T-helper 2 cell (primary cell): ENCODE measurements at places on chromosomes 16 and 17.

DNA sequence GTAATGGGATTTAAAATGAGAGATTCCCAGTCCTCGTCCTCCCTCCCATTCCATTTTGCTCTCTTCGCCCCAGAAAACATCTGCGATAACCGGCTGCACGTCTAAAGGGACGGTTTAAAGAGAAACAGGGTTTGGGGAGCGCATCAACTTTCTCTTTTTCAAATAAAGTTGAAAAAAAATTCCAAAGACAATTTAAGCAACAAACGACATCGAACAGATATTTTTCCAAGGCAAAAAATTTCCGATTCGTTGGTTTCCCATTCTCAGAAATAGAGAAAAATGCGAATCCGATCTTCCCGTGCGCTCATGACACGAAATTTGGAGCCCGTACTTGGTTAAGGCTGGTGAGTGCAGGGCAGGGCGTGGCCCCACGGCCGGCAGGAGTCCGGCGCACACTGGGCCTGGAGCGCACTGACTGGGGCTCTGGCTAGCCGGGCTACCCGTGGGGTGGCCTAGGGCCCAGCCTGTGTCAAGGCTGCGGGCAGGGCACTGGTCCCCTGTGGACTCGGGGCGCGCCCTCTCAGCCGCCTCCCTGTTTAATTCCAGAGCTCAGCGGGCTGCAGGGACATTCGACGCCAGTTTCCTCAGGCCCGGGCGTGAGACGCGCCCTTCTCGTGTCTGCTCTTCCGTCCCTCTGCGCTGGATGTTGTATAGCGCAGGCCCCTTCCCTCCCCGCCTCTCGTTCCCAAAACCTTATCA, 17.9 kb upstream of the ZFHX3 start:
- DNase-seq, result no peak

DNA sequence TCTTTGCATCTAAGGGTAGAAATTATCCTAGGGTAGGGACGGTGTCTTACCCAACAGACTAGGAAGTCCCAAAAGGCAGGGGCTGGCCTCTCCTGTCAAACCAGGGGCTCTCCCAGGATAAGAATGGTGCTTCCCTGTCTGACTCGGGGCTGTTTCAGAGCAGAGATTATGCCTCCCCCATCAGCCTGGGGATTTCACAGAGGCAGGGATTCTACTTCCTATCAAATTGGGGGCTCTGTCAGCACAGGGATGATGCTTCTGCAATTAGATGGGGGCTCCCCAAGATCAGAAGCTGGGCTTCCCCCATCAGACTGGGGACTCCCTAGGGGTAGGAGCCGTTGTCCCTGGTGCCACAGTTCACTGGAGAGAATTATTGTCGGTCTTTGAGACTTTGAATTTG, 2.3 kb downstream of the NXPH3 start:
- no peak for DNase-seq

DNA sequence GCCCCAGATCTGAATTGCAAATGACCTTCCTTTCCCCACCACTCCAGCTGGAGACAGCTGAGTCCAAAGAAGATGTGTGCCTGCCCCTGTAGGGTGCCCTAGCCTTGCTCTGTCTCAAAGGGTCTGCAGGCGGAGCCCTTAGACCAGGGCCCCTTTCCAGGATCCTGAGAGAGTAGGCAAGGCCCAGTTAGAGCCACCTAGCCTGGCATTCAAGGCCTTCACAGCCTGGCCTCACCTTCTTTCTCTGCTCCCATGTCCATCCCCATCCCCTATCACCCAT, 66.6 kb upstream of the LHX1 start:
- no peak for DNase-seq

DNA sequence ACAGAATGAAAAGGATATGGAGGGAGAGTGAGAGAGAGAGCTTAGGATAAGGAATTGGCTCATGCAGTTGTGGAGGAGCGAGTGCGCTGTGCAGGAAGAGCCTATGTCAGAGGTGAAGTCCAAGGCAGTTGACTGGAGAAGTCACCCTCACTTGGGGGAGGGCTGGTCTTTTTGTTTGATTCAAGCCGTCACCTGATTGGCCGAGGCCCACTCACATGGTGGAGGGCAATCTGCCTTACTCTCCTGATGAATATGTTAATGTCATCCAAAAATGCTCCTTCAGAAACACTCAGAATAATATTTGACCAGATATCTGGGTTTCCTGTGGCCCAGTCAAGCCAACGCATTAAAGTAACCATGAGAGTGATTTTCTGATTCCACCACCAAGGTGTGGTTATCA, 131.7 kb downstream of the KATNIP start:
- no peak for DNase-seq

GRCh38 chr17:65121916-65122806, 15.0 kb upstream of the RGS9 start:
- DNase-seq, result no peak

GRCh38 chr17:75295201-75296158, 6.2 kb upstream of the SLC25A19 start:
- no peak for DNase-seq

GRCh38 chr16:63890081-63890480, 1231.8 kb downstream of the CDH11 start:
- DNase-seq, result no peak

GRCh38 chr16:57648581-57649442, 19.3 kb upstream of the ADGRG3 start:
- DNase-seq, result peak; percentile 69

GRCh38 chr16:83517398-83517797, 290.4 kb upstream of the HSBP1 start:
- DNase-seq, result no peak

DNA sequence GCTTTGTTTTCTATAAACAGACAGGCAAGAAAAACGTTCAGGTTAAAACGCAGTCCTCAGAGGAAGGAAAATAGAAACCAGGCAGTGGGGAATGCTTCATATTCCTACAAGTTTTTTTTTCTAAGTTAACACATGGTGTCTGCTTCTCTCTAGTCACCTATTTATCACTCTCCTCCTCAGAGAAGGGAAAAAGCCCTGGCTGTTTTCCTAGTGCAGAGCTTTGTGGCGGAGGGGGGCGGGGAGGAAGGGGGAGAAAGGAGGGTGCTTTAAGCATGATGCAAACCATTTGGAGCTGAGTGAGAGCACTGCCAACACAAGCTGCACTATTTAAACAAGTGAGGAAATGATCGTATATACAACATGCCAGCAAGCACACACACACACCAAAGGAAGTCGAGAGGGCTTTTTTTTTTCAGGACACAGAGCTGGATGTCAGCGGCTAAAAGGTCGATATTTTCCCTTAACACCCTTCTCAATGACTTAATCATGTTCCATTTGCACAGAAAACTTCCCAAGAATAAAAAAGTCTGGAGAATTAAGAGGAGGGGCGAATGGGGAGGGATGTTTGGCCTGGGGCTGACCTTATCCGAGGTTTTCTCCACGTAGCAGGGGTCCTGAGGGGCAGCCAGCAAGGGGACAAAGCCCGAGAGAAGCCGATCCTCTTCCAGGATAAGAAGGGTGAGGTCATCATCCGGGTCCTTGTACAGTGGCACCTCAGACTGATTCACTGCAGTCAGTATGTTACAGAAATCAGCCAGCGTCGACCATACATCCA, 117.4 kb downstream of the HIC1 start:
- DNase-seq, result no peak

- DNase-seq, result no peak
These were observed 5.7 kb upstream of the NME1 start for GRCh38 chr17:51147650-51148049.

DNA sequence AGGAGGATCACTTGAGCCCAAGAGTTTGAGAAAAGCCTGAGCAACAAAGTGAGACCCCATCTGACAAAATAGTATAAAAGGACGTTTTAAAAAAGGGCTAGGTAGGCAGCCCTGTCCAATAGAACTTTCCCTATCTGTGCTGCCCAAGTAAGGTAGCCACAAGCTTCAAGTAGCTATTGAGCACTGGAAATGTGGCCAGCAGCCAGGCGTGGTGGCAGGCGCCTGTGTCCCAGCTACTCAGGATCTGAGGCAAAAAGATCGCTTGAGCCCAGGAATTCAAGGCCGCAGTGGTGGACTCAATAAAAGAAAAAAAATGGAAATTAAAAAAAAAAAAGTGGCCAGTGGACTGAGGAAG, 1.5 kb upstream of the NQO1 start:
- DNase-seq, result no peak

DNA sequence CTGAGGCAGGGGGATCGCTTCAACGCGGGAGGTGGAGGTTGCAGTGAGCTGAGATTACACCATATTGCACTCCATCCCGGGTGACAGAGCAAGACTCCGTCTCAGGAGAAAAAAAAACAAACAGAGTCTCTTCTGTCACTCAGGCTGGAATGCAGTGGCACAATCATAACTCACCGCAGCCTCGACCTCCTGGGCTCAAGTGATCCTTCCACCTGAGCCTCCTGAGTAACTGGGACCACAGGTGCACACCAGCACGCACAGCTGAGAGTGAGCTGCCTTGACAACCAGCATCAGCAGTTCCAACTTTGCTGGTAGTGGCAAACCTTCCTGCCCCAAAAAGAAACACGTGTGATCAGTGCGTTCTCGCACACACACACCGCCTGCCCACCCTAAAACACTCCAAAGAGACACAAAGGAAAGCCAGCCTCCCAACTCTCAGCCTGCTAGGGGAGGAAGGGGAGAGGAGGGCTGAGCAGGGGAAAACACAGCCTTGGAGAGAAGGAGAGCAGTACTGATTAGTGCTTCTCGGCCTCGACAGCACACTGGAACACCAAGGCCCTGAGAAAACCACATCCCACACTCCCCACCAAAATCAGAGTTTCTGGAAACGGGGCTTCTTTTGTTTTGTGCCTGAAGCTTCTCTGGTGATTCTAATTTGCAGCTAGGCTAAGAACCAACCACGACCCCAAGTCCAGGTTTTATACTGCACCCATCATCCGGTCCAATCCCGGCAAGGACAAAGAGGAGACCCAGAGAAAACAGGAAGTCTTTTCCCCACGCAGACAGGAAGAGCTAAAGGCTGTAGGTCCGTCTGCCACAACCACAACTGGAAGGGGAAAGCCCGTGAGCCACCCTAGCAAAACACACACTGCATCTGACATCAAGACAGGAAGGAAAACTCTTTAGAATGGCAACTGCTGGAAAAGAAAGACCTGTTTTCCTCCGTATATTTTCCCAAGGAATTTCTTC, 28.8 kb downstream of the ZCCHC14 start:
- no peak for DNase-seq

- peak; percentile 96 for DNase-seq
These were observed 141.1 kb downstream of the CCDC182 start for GRCh38 chr17:57603978-57604377.

- no peak for DNase-seq
These were observed 145.6 kb downstream of the TMEM132E start for GRCh38 chr17:34725008-34725407.

DNA sequence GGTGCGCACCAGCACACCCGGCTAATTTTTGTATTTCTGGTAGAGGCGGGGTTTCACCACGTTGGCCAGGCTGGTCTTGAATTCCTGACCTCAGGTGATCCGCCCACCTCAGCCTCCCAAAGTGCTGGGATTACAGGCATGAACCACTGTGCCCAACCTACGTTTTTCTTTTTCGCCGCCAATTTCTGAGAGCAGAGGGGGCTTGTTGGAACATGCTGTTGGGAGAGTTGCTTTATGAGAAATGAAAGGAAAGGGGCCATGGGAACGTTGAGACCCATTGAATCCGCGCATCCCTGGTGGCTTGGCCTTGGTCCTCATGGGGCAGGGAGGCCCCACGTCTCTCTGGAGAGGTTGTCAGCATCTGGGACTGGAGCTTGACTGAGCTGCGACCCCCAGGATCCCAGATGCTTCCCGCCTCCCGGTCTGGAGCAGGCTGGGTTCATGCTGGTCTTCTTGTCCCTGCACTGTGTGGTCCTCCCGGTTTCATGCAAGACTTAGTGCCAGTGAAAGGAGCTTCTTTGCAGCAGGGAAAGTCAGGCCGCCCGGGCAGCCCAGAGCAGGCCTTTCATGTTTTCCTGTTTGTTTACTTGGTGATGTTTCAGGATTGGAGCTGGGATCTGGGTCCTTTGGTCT, 22.8 kb downstream of the CRISPLD2 start:
- DNase-seq, result no peak

GRCh38 chr16:89383095-89384003, 107.0 kb downstream of the ANKRD11 start:
- no peak for DNase-seq

GRCh38 chr16:68093816-68094613, 8.8 kb downstream of the NFATC3 start:
- DNase-seq, result no peak

DNA sequence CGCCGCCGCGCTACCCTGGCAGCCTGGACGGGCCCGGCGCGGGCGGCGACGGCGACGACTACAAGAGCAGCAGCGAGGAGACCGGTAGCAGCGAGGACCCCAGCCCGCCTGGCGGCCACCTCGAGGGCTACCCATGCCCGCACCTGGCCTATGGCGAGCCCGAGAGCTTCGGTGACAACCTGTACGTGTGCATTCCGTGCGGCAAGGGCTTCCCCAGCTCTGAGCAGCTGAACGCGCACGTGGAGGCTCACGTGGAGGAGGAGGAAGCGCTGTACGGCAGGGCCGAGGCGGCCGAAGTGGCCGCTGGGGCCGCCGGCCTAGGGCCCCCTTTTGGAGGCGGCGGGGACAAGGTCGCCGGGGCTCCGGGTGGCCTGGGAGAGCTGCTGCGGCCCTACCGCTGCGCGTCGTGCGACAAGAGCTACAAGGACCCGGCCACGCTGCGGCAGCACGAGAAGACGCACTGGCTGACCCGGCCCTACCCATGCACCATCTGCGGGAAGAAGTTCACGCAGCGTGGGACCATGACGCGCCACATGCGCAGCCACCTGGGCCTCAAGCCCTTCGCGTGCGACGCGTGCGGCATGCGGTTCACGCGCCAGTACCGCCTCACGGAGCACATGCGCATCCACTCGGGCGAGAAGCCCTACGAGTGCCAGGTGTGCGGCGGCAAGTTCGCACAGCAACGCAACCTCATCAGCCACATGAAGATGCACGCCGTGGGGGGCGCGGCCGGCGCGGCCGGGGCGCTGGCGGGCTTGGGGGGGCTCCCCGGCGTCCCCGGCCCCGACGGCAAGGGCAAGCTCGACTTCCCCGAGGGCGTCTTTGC, 3.1 kb downstream of the HIC1 start:
- DNase-seq, result peak; percentile 36

DNA sequence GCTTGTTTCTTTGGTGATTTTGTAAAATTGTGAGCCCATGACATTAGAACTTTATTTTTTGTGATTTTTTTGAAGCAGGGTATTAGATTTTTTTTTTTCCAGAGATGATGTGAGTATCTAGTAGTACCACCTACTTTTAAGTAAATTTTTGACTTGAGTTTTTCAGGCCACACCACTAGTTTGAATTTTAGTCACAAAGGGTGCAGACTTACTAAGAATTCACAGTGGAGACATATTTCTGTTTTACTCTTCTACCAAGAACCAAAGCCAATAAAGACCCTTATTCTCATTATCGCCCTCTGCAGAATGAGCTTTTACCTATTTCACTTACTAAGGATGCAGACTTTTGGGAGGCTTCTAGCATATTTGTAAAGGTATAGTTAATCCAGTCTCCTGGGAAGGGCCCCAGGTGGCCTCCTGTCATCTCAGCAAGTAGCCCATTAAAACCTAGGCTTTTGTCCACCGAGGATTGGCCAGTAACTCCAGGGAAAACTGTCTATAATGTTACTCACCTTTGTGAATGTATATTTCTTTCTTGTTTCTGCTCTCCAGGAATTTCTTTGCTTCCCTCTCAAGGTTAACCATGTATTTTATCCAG, 30.6 kb downstream of the NLK start:
- DNase-seq, result peak; percentile 15
